Cerebellar nuclear complex (tissue), 1 donor: ENCODE measurements at places on chromosomes 12 and 14.

GRCh38 chr14:70789961-70790360, 19.4 kb downstream of the MAP3K9 start:
- peak; percentile 73 for DNase-seq

- DNase-seq = no peak
Observed at GRCh38 chr12:84825149-84825548, 87.5 kb downstream of the SLC6A15 start.

GRCh38 chr12:117118838-117119591, 19.8 kb upstream of the TESC start:
- DNase-seq = no peak

- DNase-seq = no peak
Observed at GRCh38 chr12:87991483-87991882, 37.7 kb downstream of the C12orf50 start.

DNA sequence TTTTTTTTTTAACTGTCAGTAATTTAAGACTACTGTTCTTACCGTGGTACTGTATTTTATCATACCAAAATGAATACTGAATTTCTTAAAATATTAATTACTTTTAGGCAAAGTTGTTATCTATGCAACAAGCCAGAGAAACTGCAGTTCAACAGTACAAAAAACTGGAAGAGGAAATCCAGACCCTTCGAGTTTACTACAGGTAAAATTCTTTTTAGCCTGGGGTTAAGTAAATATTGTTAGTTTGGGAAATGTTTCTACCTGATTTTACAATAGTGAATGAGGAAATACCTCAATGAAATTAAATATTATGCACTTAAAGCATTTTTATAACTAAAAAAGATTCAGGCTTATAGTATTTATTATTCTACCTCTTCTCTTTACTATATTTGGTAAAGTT, 172.3 kb downstream of the FOXA1 start:
- DNase-seq = no peak

GRCh38 chr14:103223818-103224352, 100.6 kb downstream of the TNFAIP2 start:
- no peak for DNase-seq

- no peak for DNase-seq
Observed at GRCh38 chr12:67754933-67755697, 106.6 kb downstream of the DYRK2 start.

- DNase-seq = no peak
Observed at GRCh38 chr14:77151918-77152588, 10.5 kb upstream of the ZDHHC22 start.

DNA sequence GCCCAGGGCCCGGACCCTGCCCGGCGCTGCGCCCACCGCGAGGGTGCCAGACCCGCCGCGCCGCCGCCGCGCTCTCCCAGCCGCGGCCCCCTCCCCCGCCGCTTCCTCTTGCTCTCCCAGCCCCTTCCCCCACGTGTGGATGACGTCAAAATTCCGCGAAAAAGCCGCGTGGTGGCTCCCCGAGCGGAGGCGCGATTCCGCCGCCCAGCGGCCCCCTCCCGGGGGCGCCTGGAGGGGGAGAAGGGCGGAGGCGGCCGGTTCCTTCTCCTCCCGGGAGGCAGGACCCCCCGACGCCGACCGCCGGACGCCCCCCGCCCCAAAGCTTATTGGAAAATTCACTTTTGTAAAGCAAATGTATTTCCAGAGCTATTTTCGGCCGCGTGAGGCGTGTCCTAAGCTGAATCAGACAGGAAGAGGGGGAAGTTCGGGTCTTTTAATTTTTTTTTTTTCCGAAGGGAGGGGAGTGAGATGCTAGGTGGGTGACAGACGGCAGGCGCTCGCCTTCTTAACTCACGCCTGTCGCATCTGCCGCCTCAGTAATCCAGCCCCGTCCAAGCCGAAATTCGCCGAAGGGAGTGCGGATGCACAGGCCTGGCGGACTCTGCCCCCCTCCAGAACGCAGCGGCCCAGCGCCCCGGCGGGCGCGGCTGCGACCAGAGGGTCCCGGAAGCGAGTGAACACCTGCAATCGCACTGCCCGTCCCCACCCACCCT, 4.1 kb upstream of the CCND2 start:
- no peak for DNase-seq

- peak; percentile 41 for DNase-seq
Observed at GRCh38 chr12:48185181-48185919, 1.9 kb downstream of the CCDC184 start.

GRCh38 chr14:64702493-64703394, 1.5 kb upstream of the PLEKHG3 start:
- no peak for DNase-seq

GRCh38 chr12:96980991-96981414, 73.9 kb downstream of the NEDD1 start:
- DNase-seq = no peak

GRCh38 chr14:70188659-70189455, at the start of gene SLC8A3:
Gene SLC8A3, minus strand, starts transcription at chr14:70188951. Its CDS starts 20,529 bp downstream, at chr14:70168422.
- peak; percentile 40 for DNase-seq

- DNase-seq = no peak
Observed at GRCh38 chr14:99258341-99258861, 13.6 kb downstream of the BCL11B start.

GRCh38 chr12:58877243-58877743, 43.0 kb downstream of the LRIG3 start:
- DNase-seq = no peak

DNA sequence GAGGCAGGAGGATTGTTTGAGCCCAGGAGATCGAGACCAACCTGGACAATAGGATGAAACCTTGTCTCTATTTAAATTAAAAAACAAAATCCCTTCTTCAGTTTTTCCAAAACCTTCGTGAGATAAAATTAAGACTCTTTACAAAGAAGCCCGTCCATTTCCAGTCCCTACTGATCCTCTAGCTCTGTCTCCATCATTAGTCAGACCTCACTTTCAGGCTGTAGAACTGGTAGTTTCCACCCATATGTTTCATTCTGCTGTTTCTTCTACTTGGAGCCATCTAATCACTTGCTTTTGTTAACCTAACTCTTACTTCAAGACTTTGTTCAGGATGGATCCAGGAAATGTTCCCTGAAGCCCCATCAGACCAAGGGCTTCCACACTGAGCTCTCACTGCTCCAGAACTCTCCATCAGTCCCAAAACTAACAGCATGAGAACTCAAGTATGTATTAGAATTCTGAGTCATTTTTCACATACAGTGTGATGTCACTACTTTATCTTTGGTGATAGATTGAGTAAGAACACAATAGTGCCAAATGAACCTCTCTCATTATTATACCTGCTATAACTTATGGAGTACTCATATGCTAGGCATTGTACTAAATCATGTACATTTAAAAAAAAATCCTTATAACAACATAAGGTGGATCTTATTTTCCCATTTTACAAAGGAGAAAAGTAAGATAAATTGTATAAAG, 90.8 kb downstream of the PRICKLE1 start:
- DNase-seq = no peak

GRCh38 chr12:66960704-66961690, 282.1 kb upstream of the GRIP1 start:
- no peak for DNase-seq

GRCh38 chr12:116861320-116861719, 19.9 kb downstream of the HRK start:
- no peak for DNase-seq

DNA sequence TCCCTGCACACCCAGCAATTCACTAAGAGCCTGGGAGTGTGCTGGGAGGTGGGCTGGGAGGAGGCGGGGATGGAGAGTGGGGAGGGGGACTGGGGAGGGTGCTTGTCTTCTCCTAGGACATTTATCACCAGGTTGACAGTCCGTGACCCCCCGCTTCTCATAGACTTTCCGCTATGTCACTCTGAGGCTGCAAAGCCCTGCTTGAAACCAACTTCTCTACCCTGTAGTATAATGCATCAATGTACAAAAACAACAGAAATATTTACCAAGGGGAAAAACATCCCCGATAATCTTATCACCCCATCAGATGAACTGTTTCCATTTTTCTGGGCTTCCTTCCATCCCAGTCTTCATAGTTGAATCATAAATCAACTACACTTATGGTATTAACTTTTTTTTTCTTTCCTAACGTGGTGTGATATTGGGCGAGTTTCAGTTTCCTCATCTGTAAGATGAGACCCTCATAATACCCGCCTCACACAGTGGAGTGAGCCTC, 28.6 kb upstream of the BATF start:
- DNase-seq = no peak

- DNase-seq = no peak
Observed at GRCh38 chr14:62064751-62065323, 302.6 kb downstream of the SNAPC1 start.

GRCh38 chr12:81080431-81080983, 2.6 kb downstream of the ACSS3 start:
- no peak for DNase-seq

DNA sequence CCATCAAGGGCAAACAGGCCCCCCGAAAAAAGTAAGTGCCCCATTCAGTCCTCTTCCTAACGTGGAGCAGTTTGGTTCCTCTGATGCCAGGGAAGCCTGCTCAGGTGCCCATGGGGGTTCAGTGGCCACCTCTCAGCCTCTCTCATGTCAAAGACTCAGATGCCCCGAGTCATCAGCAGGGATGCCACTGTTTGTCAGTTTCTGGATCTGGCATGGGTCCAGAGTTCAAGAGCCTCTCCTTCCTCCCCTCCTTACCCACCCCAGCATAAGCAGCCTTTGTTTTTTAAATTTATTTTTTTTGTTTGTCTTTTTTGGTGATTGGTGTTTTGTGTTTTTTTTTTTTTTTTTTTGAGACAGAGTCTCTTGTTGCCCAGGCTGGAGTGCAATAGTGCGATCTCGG, 11.3 kb downstream of the KMT5A start:
- DNase-seq = no peak

DNA sequence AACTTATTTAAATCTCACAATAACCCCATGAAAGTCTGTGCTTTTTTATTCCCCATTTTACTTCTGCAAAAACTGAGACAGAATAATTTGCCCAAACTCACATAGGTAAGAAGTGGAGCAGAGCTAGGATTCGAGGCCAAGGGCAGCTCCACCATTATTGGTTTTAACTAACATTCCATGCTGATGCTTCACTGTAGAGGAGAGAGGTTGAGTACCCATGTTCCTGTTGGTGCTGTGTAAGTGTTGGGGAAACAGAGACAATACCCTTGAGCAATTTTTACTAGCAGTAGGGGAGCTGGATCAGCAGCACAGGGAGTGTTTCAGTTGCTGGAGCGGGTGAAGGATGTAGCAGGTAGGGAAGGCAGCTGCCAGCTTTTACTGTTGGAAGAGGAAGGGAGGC, 21.1 kb downstream of the RASSF8 start:
- no peak for DNase-seq

DNA sequence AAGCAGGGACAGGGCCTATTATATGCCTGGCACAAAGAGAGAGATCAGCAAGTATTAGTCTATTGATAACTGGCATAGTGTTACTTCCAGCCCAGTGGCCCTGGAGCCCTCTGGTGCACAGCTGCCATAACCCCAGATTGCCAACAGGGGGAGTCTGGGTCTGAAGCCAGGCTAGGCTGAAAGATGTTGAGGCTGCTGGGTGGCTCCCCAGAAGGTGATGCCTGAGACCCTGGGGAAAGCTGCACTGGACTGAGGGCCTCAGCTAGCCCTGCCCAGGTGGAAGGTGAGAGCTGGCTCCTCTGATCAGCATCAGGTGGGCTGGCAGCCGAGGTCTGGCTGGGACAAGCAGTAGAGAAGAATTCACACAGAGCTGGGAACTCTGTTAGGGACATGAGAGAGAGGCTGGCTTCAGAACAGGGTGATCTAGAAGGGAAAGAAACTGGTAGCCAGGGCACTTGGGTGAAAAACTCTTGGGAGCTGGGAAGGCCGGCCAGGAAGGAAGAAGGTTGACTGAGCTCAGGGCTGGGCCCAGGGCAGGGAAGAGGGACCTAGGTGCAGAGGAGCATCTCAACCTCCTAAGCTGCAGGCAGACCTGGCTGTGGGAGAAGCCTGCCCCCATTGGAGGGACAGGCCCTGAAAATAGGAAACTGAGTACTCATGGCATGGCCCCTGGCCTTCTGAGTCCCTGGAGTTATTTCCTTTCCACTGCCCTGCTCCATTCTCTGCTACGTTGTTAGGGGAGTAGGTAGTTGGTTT, 3.9 kb downstream of the GZMH start:
- DNase-seq = no peak

GRCh38 chr14:84927096-84927827, 602.7 kb upstream of the FLRT2 start:
- DNase-seq = no peak

GRCh38 chr14:93759719-93760307, 28.5 kb downstream of the PRIMA1 start:
- no peak for DNase-seq

- DNase-seq = no peak
Observed at GRCh38 chr12:29929295-29929694, 145.6 kb upstream of the TMTC1 start.

GRCh38 chr12:57258977-57259970, 8.3 kb upstream of the STAC3 start:
- DNase-seq = no peak

GRCh38 chr14:93685121-93685895, 103.0 kb downstream of the PRIMA1 start:
- DNase-seq = no peak

DNA sequence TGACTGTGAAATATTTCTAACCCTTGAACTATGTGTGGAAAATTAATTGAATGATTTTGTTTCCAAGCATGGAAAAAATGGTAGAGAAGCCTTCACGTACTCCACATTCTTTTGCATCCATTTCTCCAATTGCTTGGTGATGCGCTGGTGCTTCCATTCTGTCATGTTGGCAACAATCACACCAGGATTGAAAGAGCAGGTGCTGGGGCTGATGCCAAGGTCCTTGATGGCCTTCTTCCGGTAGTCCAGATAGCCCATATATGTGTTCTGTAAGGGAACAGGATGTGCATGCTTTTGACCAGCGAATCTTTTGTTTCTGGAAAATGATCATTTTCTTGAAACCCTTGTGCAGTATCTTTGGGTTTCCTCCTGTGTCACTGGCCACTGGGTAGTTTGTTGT, 28.6 kb downstream of the TDG start:
- no peak for DNase-seq

DNA sequence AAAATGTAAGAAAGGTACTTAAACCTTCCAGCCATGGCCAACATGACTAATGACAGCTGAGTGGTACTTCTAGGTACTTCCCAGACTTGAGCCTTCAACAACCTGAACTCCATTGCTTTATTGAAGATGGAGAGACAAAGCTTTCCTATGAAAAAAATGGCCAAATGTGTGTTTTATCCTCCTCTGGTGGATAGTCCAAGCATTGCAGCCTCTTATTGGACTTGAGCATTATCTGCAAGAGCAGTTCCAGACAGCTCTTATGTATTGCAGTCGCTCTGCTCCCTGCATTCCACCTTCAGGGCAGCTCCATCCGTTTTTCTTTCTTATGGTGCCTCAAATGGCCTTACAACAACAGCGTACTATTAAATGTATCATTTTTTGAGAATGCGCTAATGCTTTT, 588.2 kb downstream of the NRXN3 start:
- DNase-seq = no peak

DNA sequence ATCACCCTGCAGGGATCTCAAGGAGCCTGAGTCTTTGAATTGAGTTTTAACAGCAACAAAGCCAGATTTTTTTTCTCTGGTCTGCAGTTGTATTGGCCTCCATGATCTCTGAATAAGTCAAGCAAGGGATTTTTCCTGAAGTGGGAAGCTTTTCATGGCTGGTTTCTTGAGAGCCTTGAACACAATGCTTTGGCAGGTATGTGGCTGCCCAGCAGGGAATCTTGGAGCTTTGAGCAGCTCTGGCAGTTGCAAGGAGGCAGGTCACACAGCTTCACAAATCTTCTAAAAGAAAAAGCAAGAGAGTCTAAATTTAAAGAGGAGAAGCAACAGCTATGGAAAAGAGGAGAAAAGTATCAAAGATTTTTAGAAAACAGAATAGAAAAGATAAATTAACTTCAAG, 60.1 kb downstream of the RPS29 start:
- DNase-seq = no peak
